ENCODE measurements at places on chromosomes 11 and 22.

GRCh38 chr22:39204216-39204615 lies 40.6 kb downstream of the PDGFB start:
- DNase-seq, result no peak

DNA sequence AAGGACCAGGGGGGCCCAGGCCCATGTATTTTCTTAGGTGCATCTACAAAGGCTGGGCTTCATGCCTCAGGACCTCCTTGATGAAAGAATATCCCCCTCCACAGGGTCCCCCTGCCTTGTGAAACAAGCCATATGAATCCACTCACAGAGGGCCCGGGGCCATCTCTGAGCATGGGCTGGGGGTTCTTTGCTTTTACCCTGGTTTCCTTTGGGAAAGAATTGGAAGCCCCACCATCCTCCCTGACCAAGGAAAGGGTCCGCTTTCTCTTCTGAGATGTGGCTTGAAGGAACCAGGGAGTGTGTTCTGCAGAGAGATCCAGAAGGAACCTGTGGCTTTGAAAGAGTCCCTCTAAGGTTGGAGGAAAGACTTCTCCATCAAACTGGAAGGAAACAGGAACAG lies 9.2 kb upstream of the ANO1 start:
- DNase-seq, result no peak

DNA sequence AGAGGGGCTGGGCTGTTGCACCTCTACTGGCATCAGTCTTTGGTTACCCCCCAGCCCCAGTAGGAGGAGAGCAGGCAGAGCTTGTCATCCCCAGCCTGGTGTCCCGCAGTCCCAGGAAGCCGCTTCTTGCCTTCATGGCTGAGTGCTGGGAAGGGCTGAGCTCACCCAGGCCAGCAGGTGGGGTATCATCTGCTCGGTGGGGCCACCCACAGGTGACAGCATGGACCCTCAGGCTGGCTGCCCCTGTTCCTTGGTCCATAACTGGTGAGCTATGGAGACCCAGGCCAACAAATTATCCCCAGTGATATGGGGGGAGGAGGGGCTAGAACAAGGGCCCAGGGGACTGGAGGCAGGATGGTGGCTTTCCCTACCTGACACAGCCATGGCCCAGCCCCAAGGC lies 6.5 kb upstream of the RHOD start:
- DNase-seq, result no peak

- DNase-seq, result no peak
Observed at GRCh38 chr22:20808844-20809243, 34.9 kb downstream of the SERPIND1 start.

DNA sequence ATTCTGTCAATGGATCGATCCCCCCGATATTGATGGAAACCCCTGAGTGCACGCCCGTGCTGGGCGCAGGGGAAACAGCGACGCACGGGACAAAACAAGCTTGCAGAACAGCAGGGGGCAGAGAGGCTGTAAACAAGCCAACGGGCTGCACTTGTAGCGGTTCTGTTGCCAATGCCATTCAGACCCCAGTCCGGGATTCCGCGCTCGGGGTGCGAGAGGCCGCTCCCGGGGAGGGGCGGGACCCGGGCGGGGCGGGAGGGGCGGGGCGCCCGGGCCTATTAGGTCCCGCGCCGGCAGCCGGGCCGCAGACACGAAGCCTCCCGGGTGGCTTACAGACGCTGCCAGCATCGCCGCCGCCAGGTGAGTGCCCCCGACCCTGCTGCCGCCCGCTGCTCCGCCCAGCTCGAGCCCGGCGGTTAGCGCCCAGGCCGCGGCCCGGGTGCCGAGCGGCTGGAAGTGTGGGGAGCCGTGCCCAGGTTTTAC lies at the start of gene BIK:
Gene BIK, plus strand, starts transcription at position 307 of the 483 bp plus-strand sequence. CDS start 13,273 bp downstream, outside the sequence.
- DNase-seq, result peak; percentile 34

DNA sequence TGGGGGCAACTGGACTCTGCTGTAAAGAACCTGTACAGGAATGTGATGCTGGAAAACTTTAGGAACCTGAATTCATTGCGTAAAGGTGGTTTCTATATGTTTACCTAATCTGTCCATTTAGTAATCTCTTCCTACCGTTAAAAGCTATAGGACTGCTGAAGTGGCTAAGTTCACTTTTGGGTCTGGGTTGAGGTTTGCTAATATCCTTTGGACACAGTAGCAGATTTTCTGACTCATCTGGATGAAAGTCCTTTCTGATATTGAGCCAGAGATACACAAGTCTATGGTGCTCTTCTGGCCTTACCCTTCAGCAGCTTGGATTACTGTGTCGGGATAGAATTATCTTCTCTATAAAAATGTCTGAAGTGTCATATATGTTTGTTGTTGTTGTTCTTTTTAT lies 16.9 kb downstream of the ZNF215 start:
- no peak for DNase-seq

- DNase-seq, result no peak
Observed at GRCh38 chr11:93686812-93687211, 25.3 kb downstream of the CEP295 start.

DNA sequence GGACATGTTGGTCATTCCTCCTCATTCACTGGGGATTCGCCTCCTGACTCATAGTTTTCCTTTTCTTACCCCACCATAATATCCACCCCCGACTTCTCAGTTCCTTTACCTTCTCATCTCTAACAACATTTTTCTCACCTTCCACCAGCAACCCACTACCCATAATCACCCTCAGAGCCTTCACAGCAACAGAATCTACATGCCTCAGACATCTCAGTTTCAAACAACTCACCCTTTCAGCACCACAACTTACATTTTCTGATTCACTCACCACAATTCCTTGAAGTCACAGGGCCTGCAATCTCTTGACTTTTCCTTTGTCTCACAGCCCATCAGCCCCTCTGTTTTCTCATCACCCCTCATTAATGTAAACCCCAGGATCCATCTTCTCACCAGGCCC lies 2.3 kb upstream of the MTNR1B start:
- no peak for DNase-seq

DNA sequence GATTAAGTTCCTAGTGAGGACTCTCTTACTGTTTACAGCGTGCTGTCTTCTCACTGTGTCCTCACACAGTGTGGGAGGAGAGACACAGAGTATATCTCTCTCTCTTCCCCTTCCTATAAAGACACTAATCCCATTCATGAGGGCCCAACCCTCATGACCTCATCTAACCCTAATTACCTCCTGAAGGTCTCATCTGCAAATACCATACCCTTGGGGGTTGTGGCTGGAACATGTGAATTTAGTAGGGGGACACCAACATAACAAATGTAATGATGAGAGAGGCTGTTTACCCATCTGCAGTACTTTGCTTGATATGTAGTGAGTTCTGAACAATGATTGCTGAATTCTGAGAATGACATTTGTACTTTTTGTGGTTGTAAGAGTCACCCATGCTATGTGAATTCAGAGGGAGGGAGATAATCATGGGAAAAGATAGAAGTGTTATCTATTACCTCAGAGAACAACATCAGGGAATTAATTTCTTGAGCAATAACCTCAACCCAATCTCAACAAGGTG lies 4.9 kb upstream of the OR52W1 start:
- DNase-seq, result no peak

DNA sequence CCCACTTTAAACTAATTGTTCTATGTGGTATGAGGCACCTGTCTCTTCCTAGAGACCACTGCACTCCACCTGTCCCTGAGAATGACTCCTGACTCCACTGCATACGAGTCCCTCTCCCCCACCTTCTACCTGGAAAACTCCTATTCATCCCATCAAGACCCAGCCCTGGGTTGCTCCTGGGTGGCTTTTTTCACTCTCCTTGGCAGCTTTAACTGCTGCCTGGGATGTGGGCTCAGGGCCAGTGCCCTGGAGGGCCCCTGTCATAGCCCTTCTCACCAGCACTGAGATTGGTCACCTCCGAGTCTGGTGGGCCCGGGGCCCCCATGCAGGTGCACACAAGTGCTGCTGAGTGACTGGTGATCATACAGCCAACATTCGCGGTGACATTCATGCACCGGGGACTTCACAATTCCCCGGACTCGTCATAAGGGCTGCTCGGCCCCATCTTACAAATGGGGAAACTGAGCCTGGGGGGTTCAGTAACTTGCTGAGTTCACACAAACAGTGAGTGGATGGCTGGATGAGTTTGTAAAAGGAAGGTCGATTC lies 25.9 kb upstream of the TOLLIP start:
- no peak for DNase-seq

- DNase-seq, result no peak
Observed at GRCh38 chr11:44621784-44622183, 56.3 kb downstream of the CD82 start.

DNA sequence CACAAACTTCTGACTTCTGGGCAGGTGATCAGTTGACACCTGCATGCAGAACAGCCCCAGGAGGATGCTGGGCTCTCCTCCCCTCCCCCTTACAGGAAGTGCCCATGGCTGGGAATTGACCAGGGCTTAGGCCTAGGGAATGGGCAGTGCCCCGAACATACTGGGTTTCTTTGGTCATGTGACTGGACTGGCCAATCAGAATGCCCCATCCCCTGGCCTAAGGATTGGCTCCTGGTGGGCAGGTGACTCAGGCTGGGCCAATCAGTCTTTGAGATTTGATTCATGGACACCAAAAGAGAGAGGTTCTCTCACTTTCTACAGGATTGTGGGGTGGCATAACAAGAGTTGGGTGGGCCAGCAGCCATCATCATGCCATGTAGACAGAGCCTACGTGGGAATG lies 37.1 kb downstream of the MCM5 start:
- no peak for DNase-seq

DNA sequence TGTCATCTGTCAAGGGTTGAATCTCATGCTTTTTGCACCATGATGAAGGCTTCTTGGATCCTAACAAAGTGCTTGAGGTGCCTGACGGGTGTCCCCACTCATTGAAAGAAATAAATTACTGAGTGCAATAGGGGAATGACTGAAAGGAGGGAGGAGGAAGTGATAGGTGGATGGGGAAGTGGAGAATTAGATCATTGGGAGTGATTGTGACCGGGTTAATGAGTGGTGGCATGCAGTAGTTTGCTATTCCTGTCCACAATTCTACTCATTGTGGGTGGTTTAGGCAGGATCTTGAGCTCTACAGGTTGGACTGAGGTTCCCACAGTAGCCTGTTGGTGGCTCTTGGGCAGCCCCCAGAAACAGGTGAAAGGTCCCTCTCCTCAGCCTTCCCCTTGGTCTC lies 44.3 kb downstream of the THAP12 start:
- DNase-seq, result no peak

- no peak for DNase-seq
Observed at GRCh38 chr11:69718147-69718546, 14.3 kb upstream of the FGF19 start.

GRCh38 chr11:44967930-44968496 lies 17.3 kb upstream of the TP53I11 start:
- DNase-seq, result no peak

- DNase-seq, result no peak
Observed at GRCh38 chr11:118899296-118899688, 15.6 kb downstream of the CXCR5 start.

DNA sequence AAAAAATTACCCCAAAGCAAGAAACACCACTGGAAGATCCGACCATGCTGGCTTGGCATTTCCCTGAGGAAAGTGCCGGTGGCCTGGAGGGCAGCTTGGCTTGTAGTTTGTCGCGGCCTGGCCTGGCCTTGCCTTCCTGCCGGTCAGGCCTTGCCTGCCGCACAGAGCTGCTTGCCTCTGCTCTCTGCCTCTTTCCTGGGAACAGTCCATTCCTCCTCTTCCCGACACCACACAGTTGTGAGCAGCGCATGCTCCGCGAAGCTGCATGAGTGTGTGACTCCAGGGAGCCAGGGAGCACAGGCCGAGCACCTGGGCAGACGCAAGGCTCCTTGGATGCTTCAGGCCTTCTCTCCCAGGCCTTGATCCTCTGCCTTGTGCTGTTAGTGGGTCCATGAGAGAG lies 19.8 kb downstream of the CTTN start:
- DNase-seq, result no peak

DNA sequence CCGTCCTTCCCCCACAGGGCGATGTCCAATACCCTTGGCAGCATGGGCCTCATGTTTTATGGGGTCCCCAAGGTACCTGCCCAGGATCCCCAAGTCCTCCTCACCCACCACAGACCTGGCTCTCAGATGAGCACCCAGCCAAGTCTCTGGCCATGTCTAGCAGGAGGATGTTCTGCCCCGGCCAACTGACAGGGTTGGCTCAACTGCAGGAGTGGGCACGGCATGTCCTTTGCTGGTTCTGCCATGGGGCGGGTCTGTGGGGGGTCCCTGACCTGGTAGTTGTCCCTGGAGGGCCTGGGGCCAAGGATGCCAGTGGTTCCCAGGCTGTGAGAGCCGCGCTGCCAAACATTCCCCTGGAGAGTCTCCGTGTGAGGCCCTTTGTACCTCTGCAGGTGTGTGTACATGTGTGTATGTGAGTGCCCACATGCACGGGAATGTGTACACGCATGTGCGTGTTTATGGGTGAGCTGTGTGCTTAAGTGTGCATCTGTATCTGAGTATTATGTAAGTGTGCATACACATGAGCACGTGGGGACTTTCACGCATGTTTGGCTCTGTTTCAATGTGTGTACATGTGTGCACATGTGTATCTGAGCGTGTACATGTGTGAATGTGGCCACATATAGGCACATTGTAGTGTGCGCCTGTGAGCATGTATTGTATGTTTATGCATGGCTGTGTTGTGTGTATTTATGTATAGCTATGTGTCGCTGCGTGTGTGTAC lies 85.5 kb downstream of the KCNQ1 start:
- DNase-seq, result no peak

- no peak for DNase-seq
Observed at GRCh38 chr11:72081821-72082453, 1.3 kb downstream of the LRRC51 start.

DNA sequence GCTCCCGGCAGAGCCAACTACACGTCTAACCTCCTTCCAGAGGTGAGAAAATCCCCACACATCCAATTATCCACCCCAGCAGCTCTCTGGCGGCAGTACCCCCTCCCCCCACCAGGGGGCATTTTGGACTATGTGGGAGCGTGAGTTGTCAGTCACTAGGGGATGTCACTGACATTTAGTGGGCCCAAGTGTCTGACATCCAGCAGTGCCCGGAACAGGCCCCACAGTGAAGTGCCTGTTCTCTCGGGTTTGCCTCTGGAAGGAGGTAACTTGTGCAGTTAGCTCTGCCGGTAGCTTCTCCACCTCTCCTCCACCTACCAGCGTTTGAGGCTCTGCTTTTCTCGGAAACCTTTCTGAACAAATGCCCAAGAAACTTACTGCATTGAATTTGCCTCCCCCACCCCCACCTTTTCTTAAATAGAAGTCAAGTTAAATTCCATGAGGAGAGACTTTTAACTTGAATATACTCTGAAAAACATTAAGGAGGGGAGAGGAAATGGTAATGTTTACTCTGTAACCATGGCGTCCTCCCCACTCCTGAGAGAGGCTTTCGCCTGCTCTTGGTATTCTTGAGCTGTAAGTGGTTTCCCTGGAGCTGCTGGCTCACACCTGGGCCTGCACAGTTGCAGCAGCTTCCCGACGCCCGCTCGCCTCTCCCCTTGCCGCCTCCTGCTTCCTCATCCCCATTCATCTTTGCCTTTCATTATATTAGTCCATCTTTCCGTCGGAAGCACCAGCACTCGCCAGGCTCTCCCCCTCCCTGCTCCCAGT lies 112.8 kb downstream of the WNT7B start:
- DNase-seq, result peak; percentile 56

DNA sequence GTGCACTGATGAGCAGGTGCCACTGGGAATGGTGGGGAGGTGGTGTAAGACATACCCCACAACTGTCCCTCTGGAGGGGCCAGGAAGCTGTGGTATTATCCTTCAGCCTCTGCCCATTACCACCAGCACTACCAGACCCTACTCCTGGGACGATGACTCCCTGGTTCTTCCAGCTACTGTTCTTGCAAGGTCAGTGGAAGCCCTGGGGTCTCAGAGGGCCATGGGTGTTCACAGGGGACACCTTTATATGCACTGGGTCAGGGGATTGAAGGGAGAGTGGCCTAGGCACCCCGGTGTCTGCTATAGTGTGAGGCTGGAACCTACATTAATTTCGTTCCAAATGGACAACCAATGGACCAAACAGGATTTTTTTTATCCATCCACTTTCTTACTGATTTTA lies 102.1 kb downstream of the RPS6KA4 start:
- no peak for DNase-seq

Data from CD8-positive, alpha-beta memory T cell (primary cell).